ENCODE measurements at places on chromosomes 4 and X.

GRCh38 chr4:2861631-2862436 is 18.2 kb downstream of the ADD1 start:
- no peak for DNase-seq

GRCh38 chr4:163215896-163216295 is 49.2 kb upstream of the NAF1 start:
- DNase-seq: no peak

- no peak for DNase-seq
Observed at GRCh38 chr4:89660444-89661172, 176.4 kb downstream of the SNCA start.

- DNase-seq: no peak
Observed at GRCh38 chrX:131827935-131828334, 195.2 kb upstream of the STK26 start.

DNA sequence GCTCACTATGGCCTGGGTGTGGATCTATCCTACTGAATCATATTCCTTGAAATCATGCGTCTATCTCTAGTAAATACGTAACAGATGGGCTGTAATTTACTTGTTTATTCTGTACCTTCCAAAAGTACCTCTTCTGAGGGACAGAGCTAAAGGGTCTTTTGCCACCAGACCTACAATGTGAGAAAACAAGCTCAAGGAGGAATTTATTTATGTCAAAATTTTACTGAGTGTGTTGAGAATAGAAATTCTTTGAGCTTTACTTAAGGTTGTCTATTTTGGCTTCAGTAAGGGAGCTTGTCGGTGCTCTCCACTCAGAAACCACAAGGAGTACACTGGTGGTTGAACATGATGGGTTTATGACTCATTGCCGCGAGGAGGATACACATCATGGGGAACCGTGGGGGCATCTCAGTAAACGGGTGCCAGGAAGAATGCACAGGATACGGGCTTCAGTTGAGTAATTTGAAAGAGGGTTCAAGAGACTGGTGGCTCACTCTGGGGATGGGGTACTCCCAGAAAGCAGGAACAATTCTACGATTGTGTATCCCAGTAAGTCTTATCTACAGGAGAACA is 3.0 kb downstream of the ANK2 start:
- DNase-seq: no peak

DNA sequence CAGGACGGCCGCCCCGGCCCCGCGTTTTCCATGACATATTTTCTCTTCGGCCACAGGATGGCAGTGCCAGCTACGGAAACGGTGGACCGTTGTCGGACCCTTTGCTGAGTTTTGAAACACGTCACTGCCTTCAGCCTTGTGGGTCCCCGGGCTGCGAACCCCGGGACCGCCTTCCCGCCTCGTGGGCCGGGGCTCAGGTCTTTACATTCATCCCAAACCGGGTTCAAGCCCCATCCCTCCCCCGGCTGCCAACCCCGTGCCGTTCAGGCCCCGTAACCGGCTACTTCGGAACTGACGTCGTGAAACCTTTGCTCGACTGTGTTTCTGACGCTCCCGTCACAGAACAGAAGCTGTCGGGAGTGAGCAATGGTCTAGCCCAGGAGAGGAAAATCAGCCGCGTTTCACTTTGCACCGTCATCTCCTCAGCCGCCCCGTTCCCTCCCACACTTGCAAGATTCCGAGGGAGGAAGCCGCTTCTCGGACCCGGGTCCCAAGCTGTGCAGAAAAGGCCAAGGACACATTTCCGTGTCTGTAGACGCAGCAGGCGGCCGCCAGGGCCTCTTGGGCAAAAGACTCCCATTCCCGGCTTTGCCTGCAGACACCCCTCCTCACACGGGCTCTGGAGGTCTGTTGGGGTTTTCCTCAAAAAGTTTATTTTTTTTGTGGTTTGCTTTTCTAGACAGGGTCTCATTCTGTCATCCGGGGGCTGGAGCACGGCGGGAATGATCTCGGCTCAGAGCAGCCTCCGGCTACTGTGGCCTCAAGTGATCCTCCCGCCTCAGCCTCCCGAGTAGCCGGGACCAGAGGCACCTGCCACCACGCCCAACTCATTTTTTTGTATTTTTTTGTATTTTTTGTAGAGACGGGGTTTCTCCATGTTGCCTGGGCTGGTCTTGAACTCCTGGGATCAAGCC is 41.4 kb upstream of the PPP2R3B start:
- no peak for DNase-seq

- DNase-seq: no peak
Observed at GRCh38 chr4:42391981-42392380, 5.3 kb upstream of the SHISA3 start.

GRCh38 chr4:15691346-15692135 is 9.9 kb downstream of the FAM200B start:
- no peak for DNase-seq

- DNase-seq: no peak
Observed at GRCh38 chr4:54197926-54198325, 31.2 kb upstream of the PDGFRA start.
